ENCODE measurements at places on chromosomes 12 and 14. TPM values are rescaled to one million over a fixed set of nuclear protein-coding genes. Genes with fewer than 3 reads are reported as not detected.

DNA sequence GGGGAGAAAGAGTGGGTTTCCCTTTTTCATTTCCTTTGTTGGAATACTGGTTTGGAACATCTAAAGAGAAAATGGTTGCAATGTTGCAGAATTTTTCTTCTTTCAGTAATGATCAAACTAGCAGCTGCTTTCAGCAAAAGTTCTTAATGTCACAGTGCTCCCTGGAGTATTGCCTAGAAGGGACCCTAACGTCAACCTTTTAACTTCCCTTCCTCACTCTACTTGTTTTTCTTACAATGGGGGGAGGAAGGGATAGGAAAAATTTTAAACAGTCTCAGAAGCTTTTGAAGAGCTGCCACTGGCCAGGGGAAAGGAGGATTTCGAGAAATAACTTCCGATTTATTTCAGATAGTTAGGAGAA lies 521.8 kb downstream of the MED13L start:
- no peak for DNase-seq

DNA sequence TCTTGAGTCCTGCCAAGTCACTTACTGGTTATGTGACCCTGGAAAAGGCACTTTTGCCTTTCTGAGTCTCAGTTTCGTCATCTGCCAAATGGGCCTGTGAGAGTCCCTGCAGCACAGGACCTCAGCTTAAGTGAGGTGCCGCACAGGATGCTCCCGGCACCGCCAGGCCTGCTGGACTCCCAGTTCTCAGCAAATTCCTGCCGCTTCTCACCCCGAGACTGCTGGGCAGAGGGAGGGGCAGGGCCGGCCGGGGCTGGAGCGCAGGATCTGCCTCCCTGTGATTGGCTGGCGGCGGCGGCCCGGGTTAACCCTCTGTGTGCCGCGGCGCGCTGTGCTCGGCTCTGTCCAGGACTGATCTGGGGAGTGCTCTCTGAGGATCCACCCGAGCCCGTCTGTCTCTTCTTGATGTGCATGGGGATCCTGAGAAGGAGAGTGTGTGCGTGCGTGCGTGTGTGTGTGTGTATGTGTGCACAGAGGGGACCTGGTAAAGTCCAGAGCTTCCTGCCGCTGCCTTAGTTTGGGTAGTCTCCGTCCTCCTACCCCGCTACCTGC lies 8.6 kb downstream of the SETD1B start:
- peak; percentile 53 for DNase-seq

GRCh38 chr14:47466916-47467315 lies 208.5 kb downstream of the MDGA2 start:
- DNase-seq, result no peak

DNA sequence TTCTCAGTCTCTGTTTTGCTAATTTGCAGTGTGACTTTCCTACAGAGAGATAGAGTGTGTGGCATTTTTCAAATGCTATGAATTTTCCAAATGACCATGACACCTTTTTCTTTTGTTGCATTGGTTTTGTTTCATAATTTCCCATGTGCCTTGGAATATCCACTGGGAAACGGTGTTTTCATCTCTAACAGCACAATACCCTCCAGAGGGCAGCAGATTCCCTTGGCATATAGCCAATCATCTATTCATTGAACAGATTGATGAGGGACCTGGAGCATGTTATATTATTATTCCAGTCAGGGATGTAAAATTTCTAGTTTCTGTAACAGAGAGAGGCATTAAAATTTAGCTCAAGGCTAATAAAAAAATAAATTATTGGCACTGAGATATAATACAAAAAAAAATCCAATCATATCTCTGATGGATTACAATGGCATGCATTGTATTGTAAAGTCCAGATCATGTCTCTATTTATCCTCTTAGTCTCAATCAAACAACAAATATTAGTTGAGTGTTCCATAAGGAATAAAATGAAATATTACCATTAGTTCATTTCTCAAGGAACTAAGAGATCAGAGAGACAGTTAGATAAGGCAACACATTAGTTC lies 29.6 kb upstream of the NTN4 start:
- DNase-seq, result peak; percentile 75

DNA sequence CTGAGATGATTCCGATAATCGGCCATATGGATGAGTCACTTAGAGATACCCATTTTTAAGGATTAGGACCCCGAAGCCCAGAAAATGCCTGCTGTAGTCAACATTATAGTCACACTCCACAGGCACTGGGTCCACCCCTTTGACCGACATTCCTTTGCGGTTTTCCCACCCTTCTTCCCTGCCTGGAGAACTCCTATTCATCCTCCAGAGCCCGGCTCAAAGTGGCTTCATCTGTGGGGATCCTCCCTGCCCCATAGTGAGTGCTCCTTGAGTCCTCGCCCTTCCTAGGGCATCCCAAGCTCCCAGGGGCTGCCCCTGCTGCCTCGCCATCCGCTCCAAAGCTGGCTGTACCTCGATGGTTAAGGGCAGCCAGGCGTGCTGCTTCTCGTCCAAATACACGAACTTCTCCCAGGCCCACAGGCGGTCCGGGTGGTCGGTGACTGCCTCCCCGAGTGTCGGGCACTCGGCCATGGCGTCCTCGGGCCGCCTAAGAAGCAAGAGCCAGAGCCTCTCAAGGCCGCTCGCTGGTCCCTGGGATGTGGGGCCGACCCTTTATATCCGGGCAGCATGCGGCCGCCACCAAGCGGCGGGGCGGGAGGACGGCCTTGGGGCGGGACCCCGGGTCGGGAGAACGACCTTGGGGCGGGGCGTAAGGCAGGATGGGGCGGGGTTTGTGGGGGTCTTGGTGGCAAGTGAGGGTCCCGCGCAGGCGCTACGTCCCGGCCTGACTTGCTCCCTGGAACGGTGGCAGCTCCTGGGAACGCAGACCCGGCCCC lies at the start of gene TCL1A:
TCL1A (minus strand) TSS at position 530 of the 776 bp plus-strand sequence; CDS start at position 471, 59 bp downstream.
- no peak for DNase-seq

GRCh38 chr14:25252793-25253192 lies 202.8 kb upstream of the STXBP6 start:
- no peak for DNase-seq

DNA sequence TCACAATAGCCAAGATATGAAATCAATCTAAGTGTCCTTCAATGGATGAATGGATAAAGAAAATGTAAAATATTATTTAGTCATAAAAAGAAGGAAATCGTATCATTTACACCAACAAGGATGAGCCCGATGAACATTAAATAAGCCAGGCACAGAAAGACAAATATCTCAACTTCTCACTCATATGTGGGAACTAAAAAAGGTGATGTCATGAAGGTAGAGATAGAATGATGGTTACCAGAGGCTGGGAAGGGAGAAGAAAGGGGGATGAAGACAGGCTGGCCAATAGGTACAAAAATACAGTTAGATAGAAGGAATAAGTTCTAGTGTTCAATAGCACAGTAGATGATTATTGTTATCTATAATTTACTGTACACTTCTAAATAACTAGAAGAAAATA lies 94.9 kb upstream of the RAP1B start:
- DNase-seq, result no peak

- no peak for DNase-seq
These were observed 216.0 kb upstream of the SFSWAP start for GRCh38 chr12:131494741-131495524.

DNA sequence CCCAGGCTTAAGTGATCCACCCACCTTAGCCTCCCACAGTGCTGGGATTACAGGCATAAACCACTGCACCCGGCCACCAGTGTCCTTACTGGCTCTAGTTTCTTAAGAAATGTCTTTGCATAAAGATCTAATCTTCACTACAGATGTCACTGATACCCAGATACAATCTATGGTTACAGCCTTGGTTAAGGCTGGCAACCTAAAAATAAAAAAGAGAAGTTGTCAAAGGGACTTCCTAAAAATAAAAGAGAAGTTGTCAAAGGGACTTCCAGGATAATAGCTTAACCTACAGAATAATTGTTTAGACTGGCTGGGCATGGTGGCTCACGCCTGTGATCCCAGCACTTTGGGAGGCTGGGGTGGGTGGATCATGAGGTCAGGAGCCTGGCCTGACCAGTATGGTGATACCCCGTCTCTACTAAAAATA lies 27.6 kb downstream of the ETFBKMT start:
- no peak for DNase-seq

GRCh38 chr12:42346403-42347002 lies 20.5 kb downstream of the PPHLN1 start:
- DNase-seq, result no peak

GRCh38 chr14:44982594-44982993 lies 20.6 kb downstream of the TOGARAM1 start:
- no peak for DNase-seq

DNA sequence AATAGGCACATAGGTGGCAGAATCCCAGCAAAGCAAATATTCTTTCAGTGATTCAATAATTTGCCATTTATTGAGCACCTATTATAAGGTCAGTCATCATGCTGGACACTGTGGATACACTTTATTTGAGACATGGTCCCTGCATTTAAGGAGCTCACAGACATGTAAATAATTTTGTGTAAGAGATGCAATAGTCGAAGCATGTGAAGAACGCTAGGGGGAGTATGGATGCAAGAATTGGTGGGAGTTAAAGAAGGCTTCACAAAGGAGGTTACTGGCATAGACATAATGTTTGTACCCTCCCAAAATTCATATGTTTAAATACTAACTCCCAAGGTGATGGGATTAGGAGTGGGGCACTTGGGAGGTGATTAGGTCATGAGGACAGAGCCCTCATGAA lies 260.6 kb upstream of the GARIN6 start:
- DNase-seq, result no peak

DNA sequence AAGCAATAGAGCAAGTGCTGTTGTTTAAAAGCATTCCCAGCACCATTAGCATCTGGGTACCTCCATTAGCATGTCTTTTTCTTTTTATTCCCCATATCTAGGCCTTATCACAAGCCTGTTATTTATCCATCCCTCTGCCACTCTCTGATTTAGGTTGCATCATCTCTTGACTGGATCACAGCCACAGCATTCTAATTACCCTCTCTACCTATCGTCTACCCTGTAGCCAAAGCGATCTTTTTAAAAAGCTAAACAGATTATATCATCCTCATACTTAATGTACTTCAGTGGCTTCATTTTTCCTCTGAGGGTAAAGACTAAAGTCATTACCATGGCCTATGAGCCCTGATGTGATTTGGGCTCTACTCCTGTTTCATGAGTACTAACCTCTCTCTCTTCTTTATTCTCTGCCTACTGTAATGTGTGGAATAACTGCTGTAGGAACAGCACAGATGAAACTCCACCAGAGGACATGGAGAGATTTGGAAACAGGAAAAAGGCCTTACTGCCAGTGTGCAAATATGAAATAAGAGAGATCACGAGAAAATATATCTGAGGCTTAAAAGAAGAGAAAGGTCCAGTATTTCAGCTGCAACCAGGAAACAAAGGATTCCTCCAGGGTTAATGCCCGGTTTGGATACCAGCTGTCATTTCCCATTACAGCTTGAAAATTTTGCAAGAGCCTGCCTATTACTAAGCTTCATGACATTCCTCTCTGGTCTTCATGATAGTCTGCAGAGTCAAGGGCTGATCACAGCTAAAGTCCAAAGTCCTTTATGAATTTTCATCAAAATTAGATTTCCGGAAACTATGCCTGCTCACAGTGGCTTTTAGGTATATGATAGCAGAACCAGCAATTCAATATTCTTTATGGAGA lies 422.5 kb upstream of the PDE3A start:
- peak; percentile 44 for DNase-seq

DNA sequence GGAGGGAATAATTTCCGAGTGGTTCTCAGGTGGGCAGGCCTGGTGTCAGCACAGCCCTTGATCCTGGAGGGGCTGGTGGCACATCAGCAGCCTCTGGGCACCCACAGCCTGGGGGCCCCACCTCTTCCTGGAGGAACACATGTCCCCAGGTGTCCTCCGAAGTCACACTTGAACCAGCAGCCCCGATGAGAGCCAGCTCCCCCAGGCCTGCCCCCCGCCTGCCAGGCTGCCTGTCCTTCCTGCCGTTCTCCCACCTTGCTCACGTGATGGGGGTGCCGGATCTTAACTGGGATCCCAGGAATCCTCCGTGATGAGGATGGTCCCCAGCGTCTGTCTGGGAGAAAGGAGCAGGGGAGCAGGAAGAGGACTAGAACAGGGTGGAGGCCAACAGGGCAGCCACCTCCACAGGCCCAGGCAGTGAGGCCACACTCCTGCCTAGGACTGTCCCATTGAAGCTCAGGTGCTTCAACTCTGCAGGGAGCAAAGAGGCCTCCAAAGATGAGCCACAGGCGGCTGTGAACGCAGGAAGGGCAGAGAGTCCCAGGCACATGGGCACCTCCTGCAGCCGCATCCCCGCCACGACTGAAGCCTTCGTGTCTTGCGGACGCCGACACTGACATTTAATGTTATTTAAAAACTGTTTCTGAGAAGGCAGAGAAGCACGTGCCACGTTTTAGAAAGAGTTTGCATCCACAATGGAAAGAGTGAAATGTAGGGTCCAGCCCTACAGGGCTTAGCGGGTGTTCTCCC lies 77.5 kb downstream of the GALNT9 start:
- DNase-seq, result no peak

DNA sequence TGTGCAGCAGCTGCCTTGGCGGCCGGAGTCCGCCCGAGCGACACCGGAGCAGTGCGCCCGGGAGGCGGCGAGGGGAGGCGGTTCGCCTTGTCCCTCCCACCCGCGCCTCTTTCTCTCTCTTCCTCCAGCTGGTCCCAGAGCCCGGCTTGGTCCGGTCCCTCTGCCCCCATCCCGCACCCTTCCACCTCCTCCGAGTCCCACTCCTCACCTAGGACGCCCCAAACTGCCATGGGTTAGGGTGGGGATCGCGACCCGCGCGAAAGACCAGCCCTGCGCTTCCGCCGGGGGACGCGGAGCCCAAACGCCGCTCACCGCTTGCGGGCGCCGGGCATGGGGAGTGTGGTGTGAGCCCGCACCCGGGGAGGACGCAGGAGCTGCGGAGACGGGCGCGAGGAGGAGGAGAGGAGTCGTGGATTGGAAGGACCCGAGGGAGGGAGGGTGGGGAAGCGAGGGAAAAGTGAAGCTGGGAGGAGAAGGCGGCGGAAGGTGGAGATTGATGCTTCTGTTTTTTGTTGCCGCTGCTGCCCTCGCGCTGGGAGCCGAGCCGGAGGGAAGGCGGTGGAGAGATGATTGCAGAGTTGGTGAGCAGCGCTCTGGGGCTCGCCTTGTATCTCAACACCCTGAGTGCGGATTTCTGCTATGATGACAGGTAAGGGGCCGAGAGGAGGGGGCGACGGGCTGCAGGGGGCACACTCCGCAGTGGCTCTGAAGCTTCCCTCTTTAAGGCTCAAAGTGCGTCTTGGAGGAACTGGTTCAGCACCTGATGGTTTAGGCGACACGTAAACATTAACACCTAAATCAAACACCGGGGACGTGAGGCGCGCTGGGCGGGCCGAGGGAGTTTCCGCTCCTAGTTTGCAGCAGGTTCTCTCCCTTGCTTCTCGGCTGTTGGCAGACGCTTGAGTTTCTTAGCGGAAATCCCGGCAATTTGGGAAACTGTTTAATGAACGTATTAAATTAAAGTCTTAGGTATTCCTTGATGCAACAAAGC lies 610 bp downstream of the TMTC2 start:
- DNase-seq, result peak; percentile 39

DNA sequence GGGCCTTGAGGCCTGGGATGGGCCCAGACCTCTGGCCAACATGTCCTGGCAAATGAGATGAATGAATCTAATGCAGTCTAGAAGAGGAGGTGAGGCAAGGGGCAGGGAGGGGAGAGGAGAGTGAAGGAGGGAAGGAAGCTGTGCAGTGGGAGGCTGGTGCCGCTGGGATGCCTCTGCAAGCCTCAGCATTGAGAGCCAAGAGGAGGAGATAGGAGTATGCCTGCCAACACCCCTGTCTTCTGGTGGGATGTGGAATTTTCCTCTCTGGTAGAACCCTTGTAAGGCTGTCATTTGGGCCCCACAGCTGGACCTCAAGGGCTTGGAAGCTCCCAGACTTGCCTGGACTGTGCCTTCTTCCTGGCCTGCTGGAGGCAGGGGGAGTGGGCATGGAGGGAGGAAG lies 21.9 kb downstream of the KRT80 start:
- DNase-seq, result no peak

Gene GZMB
- not detected for total RNA-seq

Gene TAS2R20
- total RNA-seq, result 2.2 TPM

Gene NOPCHAP1
- 18.2 TPM for total RNA-seq

Gene B4GALNT3
- not detected for total RNA-seq
